NCI-H187 treated with DMSO at 0.1 percent for 48 hours (cell line): ENCODE measurements at places on chromosomes 16 and 17.

GRCh38 chr17:50190293-50190602 lies 11.2 kb downstream of the COL1A1 start:
- DNase-seq: no peak

DNA sequence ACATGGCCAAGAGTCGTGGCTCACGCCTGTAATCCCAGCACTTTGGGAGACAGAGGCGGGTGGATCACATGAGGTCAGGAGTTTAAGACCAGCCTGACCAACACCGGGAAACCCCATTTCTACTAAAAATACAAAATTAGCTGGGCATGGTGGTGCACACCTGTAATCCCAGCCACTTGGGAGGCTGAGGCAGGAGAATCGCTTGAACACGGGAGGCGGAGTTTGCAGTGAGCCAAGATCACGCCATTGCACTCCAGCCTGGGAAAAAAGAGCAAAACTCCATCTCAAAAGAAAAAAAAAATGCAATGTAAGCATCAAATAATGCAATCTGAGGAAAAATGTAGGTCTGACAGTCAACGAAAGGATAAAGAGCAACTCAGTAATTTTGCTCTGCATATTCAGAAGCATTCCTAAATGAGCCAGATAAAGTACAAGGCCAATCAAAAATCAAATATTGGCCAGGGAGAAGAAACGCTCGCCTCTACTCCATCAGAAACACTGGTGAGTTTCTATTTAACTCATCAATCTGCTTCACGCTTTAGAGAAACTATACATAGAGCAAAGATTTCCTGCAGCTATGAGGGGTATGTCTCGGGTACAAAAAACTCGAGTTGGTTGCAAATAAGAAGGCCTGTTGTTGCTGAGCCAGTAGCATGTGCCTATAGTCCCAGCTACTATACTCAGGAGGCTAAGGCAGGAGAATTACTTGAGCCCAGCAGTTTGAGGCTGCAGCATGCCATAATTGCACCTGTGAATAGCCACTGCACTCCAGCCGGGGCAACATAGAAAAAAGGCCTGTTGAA lies 3.7 kb downstream of the TXNDC11 start:
- DNase-seq: no peak

DNA sequence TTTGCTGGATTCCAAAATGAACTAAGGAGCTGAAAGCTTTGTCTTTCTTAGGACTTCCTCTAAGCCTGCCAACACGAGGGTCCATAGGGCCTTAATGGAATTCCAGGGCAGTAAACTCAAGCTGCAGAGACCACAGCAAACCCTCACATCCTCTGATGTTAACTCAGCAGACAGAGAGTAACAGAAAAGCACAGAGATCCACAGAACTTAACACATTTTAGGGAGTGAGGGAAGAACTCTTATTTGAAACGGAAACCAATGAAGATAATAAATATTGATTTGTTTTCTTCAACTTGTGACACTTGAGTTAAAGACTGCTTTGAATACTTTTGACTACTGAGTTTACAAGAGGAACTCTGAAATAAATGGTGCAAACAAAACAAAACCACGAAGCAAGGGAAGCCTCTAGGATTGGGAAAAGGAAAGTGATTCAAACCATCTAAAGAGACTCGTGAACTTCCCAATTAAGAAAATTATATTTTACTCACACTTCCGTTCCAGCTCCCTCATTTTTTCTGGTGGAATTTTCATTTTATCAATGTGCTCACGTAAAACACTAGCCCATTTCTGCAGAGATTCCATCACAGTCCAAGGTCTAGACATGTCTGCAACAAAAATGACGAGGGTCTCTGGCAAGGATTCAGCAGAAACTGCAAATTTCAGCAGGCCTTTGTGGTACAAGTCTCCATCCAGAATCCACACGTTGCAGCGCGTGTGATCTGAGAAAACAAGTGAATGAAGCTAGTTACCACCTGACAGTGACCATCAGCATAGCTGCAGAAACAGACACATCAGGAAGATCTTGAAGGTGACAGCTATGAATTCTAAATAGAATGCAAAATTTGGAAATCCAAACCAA lies 9.2 kb downstream of the DYNC1LI2 start:
- DNase-seq: no peak

- no peak for DNase-seq
These were observed 153.9 kb downstream of the HS3ST3B1 start for GRCh38 chr17:14454746-14455145.

DNA sequence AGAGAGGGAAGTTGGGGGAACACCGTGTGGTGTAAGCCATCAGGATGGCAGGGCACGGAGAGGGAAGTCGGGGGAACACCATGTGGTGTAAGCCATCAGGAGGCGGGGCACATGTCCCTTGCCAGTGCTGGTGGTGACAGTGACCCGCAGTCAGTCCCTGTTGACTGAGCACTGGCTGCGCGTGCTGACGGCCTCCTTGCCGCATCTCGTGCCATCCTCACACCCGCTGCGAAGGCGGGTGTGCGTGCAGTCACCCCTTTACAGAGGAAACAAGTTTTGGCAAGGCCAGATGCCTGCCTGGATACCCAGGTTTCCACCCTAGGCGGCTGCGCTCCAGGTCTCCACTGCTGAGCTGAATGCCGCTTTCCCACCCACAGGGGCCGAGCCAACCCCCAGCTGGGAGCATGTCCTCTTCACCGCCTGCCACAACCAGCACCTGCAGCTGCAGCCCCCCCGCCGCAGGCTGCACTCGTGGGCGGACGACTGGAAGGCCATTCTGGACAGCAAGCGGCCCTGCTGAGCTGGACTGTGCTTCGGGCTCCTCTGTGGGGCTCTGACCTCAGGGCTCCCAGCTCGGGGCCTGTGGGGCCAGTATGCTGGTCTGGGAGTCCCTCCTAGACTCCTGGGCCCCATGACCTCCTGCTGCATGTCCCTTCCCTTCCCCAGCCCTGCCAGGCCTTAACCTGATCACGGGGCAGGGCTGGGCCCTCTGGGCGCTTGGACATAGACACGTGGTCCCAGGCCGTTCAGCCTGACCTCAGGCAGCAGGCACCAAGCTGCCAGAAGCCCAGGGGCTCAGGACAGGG lies 43.5 kb downstream of the NT5M start:
- DNase-seq: no peak

- DNase-seq: no peak
These were observed 215.1 kb downstream of the KATNIP start for GRCh38 chr16:27764869-27765675.

DNA sequence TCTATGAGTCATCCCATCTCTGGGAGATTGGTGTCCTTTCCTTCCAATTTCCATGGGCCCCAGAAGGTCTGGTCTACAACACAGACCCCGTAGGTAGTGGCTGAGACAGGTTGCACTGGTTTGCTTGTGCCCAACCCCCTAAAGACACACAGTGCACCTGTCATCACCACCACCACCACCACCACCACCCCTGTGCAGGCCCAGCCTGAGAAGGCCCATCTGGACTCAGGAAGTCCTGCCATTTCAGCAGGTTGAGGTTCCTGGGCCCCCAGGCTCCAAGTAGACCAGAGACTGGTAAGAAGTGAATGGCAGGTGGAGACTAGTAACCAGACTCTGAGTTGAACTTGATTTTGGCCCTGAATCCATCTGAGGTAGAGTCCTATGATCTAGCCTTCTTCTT lies 25.9 kb upstream of the PHB1 start:
- DNase-seq: no peak

DNA sequence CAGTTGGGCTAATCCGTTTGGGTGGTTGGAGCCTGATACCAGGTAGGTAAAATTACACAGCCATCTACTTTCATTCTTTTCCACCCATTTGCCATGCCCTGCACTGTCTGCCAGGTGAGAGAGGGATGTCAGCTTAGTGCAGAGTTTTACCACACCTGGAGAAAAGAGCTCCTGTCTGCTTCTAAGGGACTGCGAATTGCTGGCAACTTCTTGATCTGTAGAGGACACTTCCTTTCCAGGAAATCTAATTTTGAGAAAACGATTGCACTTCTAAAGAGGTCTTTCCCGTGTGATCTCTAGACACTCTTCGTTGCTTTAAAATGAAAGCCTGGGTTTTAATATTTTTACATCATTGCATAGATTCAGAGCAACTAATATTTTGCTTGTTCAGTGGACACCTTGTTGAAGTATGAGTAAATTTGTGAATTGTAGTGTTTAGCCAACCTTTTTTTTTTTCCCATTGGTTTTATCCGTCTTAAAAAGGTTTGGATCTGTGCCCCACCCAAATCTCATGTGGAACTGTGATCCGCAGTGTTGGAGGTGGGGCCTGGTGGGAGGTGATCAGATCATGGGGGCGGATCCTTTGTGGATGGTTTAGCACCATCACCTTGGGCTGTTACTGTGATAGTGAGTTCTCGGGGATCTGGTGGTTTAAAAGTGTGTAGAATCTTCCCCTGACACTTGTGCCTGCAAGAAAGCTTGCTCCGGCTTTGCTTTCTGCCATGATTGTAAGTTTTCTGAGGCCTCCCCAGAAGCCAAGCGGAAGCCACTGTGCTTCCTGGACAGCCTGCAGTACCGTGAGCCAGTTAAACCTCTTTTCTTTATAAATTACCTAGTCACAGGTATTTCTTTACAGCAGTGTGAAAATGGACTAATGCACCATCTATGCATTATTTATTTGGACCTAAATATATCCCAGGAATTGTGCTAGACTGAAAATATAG lies 104.6 kb downstream of the PRKCA start:
- DNase-seq: no peak

GRCh38 chr17:19249681-19250080 lies 12.5 kb downstream of the EPN2 start:
- no peak for DNase-seq

GRCh38 chr16:7755347-7755882 lies 422.8 kb downstream of the RBFOX1 start:
- no peak for DNase-seq

- DNase-seq: no peak
These were observed 49.9 kb upstream of the COX10 start for GRCh38 chr17:14019186-14019956.

DNA sequence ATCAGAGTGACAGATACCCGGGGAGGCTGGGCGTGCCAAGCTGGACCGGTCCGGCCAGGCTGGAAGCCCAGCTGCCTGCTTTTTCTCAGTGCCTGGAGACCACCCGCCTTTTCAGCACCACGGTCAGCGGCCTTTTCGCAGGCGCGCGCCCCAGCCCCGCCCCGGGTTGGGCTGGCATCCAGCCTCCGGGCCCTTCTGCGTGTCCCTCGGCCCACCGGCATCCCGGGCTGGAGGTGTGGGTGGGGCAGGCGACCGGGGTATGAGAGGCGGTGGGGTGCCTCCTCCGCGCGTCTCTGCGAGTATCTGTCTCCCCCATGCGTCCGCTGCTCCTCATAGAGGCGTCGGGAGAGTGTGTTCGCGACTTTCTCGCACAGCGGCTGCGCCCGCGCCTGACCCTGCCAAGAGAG lies 102.5 kb downstream of the MRM1 start:
- DNase-seq: no peak

GRCh38 chr17:27247071-27247957 lies 46.6 kb upstream of the WSB1 start:
- DNase-seq: no peak

GRCh38 chr16:12474806-12475410 lies 328.8 kb downstream of the CPPED1 start:
- no peak for DNase-seq

DNA sequence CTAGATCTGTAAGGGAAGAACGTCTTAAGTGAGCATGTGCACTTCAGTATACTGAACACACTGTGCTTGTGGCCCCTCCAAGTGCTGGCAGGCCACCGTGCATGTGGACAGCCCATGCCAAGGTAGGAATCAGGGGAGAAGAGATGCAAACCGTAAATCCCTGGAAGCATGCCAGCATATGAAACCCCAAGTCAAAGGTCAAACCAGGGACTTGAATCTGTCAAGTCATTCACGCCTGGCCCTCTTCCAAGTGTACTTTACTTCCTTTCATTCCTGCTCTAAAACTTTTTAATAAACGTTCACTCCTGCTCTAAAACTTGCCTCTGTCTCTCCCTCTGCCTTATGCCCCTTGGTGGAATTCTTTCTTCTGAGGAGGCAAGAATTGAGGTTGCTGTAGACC lies 2.8 kb upstream of the ATXN2L start:
- DNase-seq: no peak

GRCh38 chr17:38942696-38943334 lies 17.4 kb downstream of the LASP1NB start:
- no peak for DNase-seq

- no peak for DNase-seq
These were observed 408.6 kb downstream of the HAPSTR1 start for GRCh38 chr16:9499941-9500593.

DNA sequence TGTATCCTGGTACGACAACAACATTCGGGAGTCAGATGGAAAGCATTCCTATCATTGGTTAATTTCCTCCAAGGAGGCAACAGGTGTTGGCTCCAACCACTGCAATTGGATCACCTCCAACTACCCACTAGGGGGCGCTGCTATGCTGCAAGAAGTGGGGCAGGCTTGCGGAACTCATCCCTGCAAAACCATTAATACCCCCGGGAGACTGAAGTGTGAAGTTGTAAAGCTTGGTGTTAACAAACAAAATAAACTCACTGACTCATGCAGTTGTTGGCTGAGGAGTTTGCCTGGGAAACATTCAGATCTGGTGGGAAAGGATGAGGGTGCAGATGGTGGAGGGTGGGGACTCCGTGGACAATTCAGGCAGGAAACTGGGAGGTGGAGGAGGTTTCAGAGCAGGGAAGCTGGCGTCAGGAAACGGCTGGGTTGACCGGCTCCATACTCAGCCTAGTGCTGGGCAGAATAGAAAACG lies 84.9 kb downstream of the HS3ST2 start:
- no peak for DNase-seq

- no peak for DNase-seq
These were observed 269.7 kb downstream of the SEC14L1 start for GRCh38 chr17:77410470-77410869.

- DNase-seq: no peak
These were observed 6.7 kb downstream of the NUPR1 start for GRCh38 chr16:28531777-28532744.

GRCh38 chr16:57084257-57084770 lies 8.1 kb upstream of the CPNE2 start:
- no peak for DNase-seq

GRCh38 chr16:58196898-58197313 lies 1.0 kb downstream of the CSNK2A2 start:
- DNase-seq: no peak

- DNase-seq: no peak
These were observed 19.9 kb upstream of the MMD start for GRCh38 chr17:55441544-55441943.

DNA sequence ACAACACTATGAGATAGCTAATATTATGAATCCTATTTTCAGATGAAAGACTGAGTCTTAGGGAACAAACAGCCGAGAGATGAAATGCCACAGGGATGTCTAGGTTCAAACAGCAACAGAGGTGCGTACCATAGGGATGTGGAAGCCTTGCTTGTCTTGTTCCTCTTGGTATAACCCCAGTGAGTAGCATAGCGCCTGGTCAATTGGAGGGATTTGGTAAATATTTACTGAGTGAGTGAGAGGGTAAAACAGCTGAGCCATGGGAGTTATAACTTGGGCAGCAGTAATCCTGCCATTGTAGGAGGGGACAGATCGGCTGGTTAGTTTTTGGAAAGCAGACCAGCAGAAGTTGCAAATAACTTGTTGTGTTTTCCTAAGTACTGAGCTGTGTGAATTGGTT lies 80.2 kb downstream of the WWOX start:
- no peak for DNase-seq

- no peak for DNase-seq
These were observed 4.7 kb downstream of the PDE6G start for GRCh38 chr17:81651692-81652091.

- DNase-seq: no peak
These were observed 44.2 kb upstream of the MTSS2 start for GRCh38 chr16:70730031-70730430.

- no peak for DNase-seq
These were observed 9.6 kb downstream of the EMC8 start for GRCh38 chr16:85789773-85790172.
